T-helper 2 cell (primary cell): ENCODE measurements at places on chromosomes 3 and 15.

- DNase-seq, result no peak
Measured at GRCh38 chr3:116135457-116136085, 309.7 kb downstream of the LSAMP start.

DNA sequence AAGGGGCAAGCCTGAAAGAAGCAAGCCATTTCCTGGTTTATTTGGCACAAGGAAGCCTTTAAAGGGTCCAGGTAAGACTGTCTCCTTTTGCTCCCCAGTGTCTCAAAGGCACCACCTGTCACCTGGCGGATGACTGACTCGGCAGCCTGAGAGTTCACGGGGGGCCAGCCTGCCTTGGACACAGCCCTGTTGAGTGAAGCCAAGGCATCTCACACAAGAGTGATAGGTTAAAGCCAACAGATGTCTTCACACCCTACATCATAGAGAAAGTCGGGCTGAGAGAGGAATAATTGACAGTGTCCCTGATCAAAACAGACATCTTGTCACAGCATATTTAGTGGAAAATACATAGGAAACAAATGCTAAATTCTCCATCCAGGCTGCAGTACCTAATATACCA is 28.2 kb upstream of the LIPC start:
- DNase-seq, result no peak

GRCh38 chr15:48143856-48144255 is 23.1 kb downstream of the SLC24A5 start:
- DNase-seq, result no peak

DNA sequence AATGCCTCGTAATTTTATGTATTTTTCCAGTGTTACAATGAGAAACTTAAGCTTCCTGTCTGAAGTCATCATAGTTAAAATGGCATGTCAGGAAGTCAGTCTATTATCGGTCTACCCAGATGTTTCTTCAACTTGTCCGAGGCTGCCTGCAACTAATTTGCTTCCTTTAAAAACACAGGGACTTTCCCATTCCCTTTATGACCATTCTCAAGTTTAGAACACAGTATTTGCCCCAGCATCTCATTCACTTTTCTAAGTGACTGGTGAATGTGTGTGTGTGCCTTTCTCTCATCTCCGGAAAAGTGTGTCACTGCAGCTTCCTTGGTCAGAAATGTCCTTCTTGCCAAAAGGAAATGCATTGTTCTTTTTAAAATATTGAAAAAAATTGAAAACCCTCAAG is 466.6 kb downstream of the RAP2B start:
- no peak for DNase-seq

DNA sequence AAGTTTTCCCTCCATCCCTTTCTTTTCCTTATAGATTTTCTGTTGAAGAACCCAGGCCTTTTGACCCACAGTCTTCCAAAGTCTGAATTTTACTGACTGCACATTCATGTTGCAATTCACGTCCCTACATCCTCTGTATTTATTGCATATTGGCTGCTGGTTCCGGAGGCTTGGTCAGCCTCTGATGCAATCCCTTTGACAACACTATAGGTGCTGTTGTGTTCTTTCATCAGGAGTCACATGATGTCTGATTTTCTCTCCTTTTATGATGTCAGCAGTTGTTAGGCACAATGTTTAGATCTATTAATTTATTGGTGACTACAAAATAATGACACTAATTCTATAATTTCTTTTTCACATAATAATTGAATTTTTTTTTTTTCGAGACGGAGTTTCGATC is 8.7 kb downstream of the CYP1A1 start:
- no peak for DNase-seq

GRCh38 chr3:50269977-50270413 is 1.0 kb downstream of the SEMA3B start:
- no peak for DNase-seq

GRCh38 chr3:153137626-153138025 is 24.4 kb upstream of the RAP2B start:
- no peak for DNase-seq

- no peak for DNase-seq
Measured at GRCh38 chr3:86991840-86992435, 989 bp upstream of the VGLL3 start.

DNA sequence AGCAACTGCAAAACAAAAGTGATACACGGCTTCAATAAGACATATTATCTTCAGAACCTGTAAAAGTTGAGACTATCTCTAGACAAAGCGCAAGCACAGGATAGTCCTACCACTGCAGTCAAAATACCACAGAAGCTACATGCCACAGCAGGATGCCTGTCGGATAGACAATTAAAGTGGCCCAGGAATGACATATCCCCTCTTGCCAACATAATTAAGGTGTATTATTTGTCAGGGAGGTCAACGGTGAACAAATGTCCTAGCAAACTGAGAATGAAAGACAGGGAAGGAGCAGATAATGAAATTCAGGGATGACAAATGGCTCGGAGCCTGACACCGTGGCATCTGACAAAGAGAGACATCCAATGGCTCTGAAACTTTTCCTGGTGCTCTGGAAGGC is 185.7 kb downstream of the MECOM start:
- DNase-seq, result no peak

GRCh38 chr3:183156266-183156665 is 6.3 kb downstream of the LAMP3 start:
- no peak for DNase-seq

- no peak for DNase-seq
Measured at GRCh38 chr3:175885231-175885766, 1026.2 kb downstream of the NAALADL2 start.

GRCh38 chr15:99741835-99742234 is 8.6 kb upstream of the LYSMD4 start:
- no peak for DNase-seq
